ENCODE measurements at places on chromosomes 7 and 10.

DNA sequence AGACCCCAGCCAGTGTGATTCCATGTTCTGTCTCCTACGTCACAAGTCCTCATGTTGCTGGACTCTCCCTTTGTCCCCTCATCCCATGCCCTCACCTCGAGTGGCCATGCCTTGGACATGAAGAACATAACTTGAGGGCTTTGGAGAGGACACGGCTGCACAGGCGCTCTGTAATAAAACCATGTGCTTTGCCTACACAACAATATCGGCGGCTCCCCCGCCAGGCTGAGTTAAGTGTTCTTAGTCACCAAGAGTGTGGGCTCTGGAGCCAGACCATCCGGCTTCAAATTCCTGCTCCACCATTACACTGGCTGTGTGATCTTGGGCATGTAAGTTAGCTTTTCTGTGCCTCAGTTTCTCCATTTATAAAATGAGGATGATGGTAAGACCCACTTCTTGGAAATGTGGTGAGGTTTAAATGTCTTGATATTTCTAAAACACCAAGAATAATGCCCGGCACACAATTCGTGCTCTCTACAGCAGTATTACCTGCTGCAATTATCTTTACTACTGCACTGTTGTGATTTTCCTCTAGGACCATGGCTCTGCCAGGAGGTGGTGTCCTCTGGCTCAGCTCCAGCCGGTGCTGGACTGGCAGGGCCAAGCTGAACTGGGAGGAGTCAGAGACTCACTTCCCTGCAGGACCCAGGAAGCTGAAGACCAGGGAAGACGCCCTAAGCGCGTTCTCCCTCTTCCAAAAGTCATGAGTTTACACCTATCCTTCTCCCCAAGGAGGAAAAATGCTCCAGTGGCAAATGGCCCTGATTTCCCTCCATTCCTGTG lies 15.7 kb downstream of the SLIT1 start:
- no peak for DNase-seq

- no peak for DNase-seq
Observed at GRCh38 chr7:155574556-155575290, 28.4 kb upstream of the CNPY1 start.

GRCh38 chr10:51073453-51074237 lies 642 bp upstream of the PRKG1 start:
- no peak for DNase-seq

- no peak for DNase-seq
Observed at GRCh38 chr7:159104188-159104920, 40.3 kb downstream of the VIPR2 start.

DNA sequence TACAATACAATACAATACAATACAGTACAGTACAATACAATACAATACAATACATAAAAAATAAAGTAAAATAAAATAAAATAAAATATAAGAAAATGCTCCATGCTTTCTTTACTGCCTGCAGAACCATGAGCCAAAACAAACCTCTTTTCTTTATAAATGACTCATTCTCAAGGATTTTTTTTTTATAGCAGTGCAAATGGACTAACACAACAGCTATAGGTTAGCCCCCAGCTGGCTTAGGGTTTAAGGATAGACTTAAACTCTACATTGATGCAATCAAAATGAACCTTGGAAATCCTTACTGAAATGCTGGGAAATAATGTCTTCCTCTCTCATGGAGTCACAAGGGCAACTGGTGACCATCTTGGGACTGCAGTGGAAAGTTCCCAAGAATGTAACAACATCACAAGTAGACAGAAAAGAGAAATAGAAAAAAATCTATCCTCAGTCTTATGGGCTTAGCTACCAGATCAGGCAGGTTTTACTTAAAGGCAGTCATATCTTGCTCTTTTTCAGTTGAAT lies 348.9 kb downstream of the ARL4A start:
- DNase-seq, result no peak

DNA sequence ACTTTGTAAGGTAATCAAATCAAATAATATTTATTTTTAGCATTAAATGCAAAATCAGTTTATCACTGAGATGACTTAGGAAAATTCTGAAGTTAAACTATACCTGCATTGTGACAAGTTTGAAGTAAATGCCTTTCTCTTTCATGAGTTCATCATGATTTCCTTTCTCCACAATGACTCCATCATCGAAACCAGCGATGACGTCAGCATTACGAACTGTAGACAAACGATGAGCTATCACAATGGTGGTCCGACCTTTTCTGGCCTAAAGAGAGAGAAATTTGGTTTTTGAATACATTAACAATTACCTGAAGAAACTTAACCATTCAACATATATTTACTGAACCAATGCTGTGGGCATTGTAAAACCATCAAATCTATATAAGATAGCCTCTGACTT lies 54.9 kb downstream of the ABCB1 start:
- DNase-seq, result no peak

- no peak for DNase-seq
Observed at GRCh38 chr10:107341281-107341680, 176.8 kb upstream of the SORCS1 start.

DNA sequence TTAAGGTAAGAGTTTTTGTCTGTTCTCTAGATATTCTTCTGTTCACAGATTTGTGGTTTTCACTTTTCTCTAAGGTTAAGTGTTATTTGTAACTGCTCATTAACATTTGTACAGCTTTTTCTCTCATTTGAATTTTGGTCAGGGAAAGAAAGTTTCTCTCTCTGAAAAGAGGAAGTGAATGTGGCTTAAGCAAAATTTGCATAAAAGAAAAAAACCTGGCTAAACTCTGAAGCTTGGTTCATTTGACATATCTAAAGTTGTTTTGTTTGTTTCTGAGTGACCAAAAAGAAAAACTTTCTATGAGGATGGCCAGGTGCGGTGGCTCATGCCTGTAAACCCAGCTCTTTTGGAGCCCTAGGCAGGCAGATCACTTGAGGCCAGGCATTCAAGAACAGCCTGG lies 22.0 kb upstream of the SLC26A4 start:
- no peak for DNase-seq

GRCh38 chr7:156768698-156769472 lies 124.1 kb downstream of the LMBR1 start:
- DNase-seq, result no peak

GRCh38 chr7:83531766-83532165 lies 117.2 kb downstream of the SEMA3E start:
- no peak for DNase-seq
